Smooth muscle cell of the brain vasculature (primary cell): ENCODE measurements at places on chromosomes 4 and X.
A peak's percentile ranks its signal among the peaks of the same experiment; 100 is the strongest.

DNA sequence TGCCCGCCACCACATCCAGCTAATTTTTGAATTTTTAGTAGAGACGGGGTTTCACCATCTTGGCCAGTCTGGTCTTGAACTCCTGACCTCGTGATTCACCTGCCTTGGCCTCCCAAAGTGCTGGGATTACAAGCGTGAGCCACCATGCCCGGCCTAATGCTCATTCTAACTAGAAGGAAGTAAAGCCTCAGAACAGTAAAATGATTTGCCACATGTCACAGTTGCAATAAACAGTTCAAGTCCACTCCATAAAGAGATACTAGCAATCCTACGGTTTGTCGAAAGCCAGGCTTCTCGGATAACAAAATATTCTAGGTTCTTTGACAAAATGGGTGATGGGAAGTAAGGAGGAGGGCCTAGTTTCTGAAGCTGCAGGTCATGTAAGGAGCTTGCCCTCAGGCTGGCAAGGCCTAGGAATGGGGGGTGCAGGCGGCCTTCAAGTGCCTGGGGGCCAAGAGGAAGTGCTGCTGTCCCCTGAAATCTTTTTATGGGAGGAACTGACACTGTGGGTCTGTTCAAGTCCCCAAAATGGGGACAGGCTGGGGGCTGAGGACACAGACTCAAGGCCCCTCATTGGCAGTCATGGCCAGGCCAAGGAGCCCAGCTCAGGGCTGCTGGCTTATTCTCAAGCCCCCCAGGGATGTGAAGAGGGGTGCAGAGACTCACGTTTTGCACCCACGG lies 31.8 kb upstream of the ACSL1 start:
- DNase-seq: no peak

DNA sequence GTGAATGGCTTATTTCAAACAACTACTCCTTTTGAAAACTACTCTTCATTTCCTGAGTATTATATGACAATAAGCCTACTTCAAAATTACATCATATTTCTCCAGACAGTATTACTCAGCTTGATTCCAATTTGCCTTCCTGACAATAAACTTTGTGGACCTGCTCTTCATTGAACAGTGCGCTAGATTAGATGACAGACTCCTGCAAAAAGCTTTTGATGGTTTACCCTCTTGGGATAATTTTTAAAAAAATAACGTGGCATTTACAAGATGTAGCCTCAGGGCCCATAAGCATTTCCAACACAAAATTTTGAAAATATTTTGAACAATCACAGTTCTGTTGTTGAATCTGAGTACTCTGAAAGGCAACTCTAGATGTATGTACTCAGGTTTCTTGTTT lies 25.9 kb downstream of the MGAT4D start:
- no peak for DNase-seq

GRCh38 chrX:13464599-13465275 lies 104.7 kb upstream of the EGFL6 start:
- DNase-seq: no peak

- no peak for DNase-seq
Observed at GRCh38 chr4:137417676-137418075, 114.6 kb downstream of the PCDH18 start.

GRCh38 chr4:15809466-15809865 lies 31.3 kb downstream of the CD38 start:
- no peak for DNase-seq

DNA sequence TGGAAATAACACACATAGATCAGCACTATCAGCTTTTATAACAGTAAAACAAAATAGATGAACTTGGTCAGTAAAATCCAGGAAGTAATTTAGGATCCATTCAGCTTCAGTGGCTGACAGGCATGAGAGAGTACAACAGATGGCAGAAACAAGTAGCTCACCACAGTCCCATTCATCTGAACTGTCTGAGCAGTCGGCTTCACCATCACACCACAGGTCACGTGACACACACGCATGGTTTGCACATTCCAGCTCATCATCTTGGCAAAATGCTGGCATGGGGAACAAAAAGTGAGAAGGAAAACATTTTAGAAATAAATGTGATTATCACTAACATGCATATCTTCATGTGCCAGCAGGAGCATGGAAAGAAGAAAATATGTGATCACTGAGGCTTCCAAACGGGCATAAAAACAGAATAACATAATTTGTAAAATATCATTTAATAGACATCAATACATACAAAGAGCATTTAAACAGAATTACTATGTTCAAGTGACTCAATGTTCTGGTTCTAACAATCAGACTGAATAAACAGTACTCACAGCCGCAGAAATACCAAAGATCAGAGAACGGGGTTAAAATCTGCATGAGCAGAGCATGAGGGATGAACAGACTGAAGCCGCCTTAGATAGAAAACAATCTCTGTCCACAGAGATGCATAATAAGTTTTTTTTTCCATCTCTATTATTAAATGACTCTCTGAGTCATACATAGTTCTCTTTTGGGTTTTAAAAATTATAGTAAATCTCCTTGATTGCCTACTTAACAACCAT lies 158.1 kb downstream of the ATP10D start:
- DNase-seq: no peak

GRCh38 chr4:140237616-140238350 lies 83.8 kb upstream of the MAML3 start:
- DNase-seq: peak; percentile 86

- DNase-seq: no peak
Observed at GRCh38 chr4:133759428-133759827, 442.2 kb downstream of the PABPC4L start.

GRCh38 chrX:153672531-153673427 lies 834 bp downstream of the PNCK start:
- DNase-seq: no peak

GRCh38 chr4:182385897-182386296 lies 142.7 kb downstream of the TENM3 start:
- DNase-seq: no peak

DNA sequence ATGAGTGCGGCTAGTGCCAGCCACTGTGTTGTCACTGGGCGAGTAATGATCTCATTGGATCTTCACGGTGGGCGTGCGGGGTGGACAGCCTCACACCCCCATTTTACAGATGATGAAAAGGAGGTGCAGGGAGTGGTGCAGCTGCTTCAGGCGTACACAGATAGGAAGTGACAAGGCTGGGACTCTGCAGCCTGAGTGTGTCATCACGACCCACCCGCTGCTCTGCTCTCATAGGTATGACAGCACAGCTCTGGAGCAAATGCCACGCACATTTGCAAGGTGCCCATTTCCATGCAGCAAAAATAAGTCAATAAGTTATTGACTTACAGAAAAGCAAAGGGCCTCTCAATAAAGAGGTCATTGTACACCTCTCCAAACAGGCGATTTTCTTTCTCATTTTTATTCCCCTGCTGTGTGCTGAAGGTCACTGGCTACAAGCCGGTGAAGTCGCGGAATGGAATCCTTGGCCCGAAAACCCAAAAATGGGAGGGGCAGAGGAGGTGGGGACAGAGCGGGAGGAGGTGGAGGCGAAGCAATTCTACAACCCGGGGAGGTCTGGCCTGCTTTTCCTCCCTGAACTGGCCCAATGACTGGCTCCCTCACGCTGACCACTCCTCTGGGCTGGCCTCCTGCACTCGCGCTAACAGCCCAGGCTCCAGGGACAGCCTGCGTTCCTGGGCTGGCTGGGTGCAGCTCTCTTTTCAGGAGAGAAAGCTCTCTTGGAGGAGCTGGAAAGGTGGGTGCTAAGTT lies at the start of gene SOD3:
TSS of gene SOD3 (plus strand) at position 658 of the 750 bp plus-strand sequence. CDS start 3,949 bp downstream, outside the sequence.
- DNase-seq: no peak

GRCh38 chr4:8777320-8778196 lies 94.1 kb downstream of the HMX1 start:
- DNase-seq: no peak

- no peak for DNase-seq
Observed at GRCh38 chrX:24321741-24322395, 8.0 kb upstream of the SUPT20HL2 start.

- no peak for DNase-seq
Observed at GRCh38 chr4:177607111-177607573, 164.9 kb upstream of the AGA start.

DNA sequence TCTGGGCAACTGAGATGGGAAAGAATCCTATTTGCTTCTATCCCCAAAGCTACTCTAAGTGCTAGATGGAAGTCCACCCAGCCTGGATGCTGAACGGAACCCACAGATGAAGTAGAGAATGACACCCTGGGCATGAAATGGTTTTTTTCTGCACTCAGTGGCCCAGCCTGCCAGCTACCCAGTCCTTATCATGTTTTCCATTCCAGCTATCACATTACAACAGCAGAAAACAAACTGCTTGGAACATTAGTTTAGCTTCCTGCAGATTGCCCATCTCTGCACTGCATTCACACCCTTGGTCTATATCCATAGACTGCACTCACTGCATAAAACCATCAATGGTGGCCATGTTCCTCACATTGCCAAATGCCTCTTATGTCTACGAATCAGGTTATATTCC lies 79.1 kb downstream of the NYX start:
- DNase-seq: no peak

GRCh38 chr4:165541851-165542459 lies 163.1 kb downstream of the CPE start:
- DNase-seq: no peak

GRCh38 chrX:15600745-15601144 lies at the start of gene ACE2:
Gene ACE2 (minus strand): TSS chrX:15600960. CDS start chrX:15600911, 49 bp downstream.
- no peak for DNase-seq

DNA sequence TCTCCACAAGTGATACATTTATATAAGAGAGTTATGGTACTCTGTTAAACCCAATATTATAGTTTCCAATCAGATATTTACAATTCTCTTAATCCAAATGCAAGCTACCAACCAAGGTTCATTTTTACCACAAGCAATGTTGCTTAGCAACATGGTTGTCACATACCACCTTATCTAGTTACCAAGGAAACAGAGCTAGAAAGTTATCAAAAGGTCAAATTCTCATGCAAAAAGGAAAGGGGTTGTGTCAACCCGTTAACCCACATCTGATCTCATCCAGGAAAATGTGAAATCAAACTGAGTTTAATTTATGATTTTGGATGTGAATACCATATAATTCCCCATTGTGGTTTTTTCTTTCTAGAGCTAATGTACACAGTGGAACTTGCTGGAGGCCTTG lies 274.1 kb upstream of the MAGEB2 start:
- no peak for DNase-seq

DNA sequence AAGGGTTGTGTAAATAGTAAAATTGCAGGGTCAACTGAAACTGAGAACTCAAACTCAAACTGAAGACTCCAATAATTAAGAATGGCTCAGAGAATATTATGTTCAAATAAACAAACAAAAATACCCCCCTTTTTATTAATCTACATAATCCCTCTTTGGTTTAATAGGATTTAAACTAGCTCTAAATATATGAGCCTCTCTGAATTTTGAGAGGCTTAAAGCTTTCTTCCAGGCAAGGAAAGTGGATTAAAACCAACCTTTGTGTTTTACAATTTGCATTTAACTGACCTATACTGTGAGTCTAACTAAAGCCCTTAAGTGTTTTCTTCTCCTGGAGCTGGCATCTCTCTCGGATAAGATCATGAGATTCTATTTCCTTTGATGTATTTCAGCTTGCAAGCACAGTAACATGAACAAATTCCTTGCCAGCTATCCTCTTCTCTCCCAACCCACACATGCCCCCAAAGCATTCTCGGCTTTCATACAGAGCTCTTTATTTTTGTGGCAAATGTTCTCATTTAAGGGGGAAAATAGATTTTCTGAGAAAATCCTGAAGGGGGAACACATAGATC lies 1310.8 kb upstream of the AGA start:
- no peak for DNase-seq

GRCh38 chr4:125390727-125391126 lies 76.0 kb downstream of the FAT4 start:
- no peak for DNase-seq

GRCh38 chrX:100447655-100448397 lies 37.8 kb upstream of the PCDH19 start:
- peak; percentile 15 for DNase-seq

DNA sequence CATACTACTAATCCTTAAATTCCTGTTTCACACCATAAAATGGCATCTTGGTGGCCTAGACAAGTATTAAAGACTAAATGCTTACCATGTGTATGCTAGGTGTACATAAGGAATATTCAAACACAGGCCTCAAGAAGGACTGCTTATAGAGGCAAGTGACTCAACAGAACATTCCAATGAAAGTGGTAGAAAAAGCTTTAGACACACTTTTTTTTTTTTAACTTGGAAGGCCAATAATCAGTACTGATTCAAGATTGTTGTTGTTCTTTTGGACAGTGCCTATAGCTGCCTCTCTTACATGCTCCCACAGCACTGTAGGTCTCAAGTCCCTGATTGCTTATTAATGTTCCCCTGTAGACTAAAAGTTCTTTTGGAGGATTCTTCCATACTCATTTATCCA lies 77.6 kb downstream of the FBXL5 start:
- no peak for DNase-seq

- no peak for DNase-seq
Observed at GRCh38 chrX:132504417-132504816, 15.6 kb upstream of the MBNL3 start.

GRCh38 chr4:183940864-183941263 lies 35.8 kb downstream of the STOX2 start:
- no peak for DNase-seq

DNA sequence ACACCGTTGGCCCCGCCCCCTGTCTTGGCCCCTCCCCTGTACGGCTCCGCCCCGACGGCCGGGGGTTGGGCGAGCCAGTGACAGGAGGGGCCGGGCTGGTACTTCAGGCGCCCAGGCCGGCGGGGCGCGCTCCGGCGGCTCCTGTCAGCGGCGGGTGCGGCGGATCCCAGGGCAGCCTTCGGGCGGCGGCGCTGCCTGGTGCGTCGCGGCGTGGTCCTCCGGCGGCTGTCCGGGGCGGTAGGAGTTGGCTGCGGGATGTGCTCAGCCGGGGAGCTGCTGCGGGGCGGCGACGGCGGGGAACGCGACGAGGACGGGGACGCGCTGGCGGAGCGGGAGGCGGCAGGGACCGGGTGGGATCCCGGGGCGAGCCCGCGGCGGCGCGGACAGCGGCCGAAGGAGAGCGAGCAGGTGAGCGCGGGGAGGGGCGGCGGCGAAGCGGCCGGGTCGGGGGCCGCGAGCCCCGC lies at the start of gene FAM241A:
TSS of gene FAM241A (plus strand) at position 129 of the 464 bp plus-strand sequence. CDS start at position 256, 127 bp downstream.
- DNase-seq: no peak

DNA sequence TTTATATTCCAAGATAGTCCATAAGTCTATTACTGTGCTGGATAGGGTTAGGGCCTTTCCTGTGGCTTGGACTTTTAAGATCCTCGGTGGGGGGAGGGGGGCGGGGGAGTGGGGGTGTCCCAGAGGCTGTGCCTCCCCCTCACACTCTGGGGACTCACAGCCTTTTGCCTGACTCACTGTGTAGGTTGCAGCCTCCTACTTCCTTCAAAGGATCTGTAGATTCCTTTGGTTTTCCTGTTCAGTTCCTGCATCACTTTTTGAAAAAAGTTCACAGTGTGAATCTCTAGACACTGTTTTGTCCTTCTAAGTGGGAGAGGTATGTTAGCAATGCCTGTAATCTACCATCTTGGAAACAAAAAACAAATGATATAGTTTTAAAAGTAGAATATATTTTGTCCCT lies 999.9 kb downstream of the GLUD2 start:
- DNase-seq: no peak

DNA sequence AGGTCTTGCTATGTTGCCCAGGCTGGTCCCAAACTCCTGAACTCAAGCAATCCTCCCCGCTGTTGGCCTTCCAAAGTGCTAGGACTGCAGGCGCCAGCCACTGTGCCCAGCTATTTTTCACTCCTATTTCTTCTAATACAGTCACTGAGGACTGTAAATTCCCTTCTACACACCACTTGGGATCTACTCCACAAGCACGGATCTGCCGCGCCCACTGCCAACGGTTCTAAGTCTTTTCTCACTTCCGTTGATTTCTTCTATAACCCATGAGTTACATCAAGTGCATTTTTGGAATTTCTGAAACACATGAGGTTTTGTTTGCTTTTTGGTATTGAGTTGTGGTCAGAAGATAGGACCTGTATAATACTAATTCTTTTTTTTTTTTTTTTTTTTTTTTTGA lies 48.6 kb downstream of the FAM53A start:
- no peak for DNase-seq
